ENCODE measurements at places on chromosomes 7 and 10.
A peak's percentile ranks its signal among the peaks of the same experiment; 100 is the strongest.

GRCh38 chr10:96999337-96999736 lies 167.2 kb downstream of the LCOR start:
- no peak for DNase-seq

DNA sequence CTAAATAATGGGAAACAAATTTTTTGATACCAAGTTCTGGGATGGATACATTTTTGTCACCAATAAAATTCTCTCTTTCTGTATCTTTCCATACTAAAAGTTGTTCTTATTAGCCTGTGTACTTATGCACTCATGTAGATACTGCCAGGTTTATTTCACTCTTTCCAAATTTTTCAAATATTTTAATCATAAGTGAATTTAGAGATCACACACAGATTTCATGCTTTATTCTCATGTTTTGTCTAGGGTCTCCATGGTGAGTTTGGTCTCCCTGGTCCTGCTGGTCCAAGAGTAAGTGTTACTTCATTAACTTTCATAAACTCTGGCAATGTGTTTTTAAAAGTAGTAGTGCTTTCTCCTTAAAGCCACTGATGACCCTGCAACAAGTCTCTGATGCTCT lies 20.3 kb downstream of the COL1A2 start:
- DNase-seq, result no peak

- DNase-seq, result no peak
These were observed 53.6 kb downstream of the PARD3 start for GRCh38 chr10:34761453-34761852.

GRCh38 chr7:52826515-52827265 lies 208.7 kb upstream of the POM121L12 start:
- DNase-seq, result no peak

DNA sequence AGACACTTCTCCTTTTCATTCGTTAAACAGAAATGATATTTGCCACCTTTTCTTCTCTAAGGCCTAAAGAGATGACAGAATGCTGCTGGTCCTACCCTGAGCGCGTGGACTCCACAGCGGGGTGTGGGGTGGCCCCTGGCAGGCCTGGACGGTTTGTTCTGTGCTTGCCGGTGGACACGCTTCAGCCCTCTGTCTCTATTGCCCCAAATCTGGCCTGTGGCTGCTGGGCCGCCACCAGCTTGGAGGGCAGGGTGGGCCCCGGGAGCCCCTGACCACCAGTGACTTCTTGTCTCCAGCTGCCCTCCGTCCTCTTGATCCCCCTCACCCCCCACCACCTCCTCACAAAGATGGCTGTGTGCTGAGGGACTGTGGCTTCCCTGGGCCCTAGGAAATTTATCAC lies 5.7 kb downstream of the CHST3 start:
- no peak for DNase-seq

GRCh38 chr10:110834629-110835301 lies 37.0 kb upstream of the PDCD4 start:
- no peak for DNase-seq

GRCh38 chr7:11473807-11474424 lies 358.1 kb downstream of the THSD7A start:
- DNase-seq, result no peak

DNA sequence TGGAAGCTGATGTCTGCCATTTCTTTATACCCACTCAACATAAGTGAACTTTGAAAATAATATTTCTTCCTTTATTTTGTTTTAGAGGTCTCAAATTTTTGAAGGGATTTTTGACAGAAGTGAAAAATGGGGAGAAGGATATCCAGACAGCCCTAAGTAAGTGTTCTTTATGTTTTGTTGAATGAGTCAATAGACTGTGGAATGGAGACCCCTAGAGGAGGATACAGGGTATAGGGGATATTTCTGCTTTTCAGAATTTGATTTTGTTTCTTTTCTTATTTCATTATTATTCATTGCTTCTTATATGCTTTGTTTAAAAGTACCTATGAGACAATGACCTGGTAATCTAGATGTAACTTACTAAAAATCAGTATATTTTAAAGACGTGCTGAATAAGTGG lies 34.4 kb downstream of the PLEKHA8 start:
- no peak for DNase-seq

DNA sequence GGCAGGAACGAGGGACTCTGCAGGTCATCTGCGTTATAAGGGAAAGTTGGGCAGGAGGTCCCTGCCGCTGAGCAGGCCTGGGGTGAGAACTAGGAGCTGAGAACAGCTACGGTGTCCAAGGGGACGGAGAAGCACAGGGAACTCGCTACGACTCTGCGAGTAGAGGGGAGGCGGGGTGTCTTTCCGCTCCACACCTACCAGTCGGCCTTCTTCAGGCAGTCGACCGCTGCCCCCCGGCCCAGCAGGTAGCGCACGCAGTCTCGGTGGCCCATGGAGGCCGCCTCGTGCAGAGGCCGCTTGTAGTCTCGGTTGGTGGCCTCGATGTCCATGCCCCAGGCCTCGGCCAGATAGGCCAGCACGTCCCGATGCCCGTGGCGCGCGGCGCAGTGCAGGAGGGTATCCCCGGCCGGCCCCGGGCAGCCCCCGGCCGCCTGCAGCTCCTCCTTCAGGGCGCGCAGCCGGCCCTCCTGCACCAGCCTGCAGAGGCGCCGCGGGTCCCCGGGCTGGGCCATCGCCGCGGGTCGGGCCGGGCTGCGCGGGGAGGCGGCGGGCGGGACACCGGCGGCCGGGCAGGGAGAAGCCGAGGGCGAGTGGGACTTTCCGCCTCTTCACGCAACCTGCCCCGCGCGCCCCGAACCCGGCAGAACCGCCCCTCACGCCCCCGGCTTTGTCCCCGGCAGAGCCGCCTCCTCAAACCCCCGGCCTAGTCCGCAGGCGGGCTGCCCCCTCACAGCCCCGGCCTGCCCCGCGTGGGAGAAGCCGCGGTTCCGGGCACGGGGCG lies 660 bp downstream of the ANKRD16 start:
- DNase-seq, result peak; percentile 15

DNA sequence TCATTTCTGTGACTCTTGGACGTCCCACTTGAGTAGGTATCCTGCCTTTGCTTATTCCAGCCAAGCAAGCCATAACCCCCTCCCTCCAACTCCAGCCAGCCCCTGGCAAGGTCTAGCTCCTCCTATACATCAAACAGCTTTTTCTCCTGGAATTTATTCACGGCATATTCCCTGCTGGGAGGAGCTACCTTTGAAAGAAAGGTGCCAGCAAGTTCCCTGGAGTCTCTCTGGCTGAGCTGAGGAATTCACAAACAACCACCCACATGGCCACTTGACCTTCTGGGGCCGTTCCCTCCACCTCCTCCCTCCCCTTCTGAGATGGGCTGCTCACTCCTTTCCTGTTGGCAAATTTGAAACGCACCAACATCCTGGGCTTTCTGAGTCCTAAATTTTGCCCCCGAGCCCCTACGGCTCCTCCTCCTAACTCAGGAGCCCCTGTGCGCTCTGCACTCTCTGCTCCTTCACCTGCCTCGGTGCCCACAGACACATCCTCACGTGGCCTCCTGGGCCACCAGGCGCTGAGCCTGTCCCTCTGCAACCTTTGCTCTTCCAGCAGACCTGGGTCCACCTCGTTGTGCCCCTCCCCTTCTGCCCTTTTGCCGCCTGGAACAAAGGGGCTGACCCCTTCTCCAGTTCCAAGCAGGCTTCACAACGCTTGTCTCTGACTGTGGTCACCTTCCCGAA lies 48.0 kb downstream of the HSPA12A start:
- no peak for DNase-seq

DNA sequence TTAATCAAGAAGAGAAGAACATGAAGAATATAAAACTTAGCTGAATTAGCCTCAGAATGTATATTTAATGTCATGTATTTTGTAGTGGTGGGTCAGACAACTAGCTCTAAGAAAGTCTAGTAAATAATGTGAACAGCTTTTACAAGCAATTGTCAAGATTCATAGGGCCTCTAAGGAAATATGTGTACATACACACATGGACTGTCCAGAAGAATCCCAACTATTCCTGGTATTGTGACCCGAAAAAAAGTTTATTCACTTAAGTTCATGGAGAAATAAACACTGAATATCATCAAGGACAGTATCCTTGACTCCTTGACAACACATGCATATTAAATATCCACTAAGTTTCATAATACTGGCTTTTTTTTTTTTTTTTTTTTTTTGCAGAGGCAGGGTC lies 11.4 kb upstream of the TWIST1 start:
- DNase-seq, result no peak

DNA sequence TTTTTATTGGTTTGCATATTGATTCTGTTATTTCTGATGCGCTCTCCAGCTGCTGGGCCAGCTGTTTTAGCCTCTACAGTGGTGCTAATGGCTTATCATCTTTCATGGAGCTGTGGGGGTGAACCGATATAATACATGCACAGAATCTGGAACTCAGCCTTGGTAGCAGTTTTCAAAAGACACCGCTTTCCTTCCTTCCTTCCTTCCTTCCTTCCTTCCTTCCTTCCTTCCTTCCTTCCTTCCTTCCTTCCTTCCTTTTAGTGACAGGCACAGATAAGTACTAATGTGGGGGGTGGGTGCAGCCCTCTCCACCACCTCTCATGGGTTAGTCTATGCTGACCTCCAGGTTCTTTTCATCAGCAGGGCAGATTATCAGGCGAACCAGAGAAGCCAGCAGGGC lies 31.9 kb upstream of the C10orf53 start:
- DNase-seq, result no peak

- DNase-seq, result no peak
These were observed 214.9 kb downstream of the JAZF1 start for GRCh38 chr7:27965650-27966049.

GRCh38 chr7:29754874-29755490 lies 51.3 kb upstream of the WIPF3 start:
- no peak for DNase-seq

DNA sequence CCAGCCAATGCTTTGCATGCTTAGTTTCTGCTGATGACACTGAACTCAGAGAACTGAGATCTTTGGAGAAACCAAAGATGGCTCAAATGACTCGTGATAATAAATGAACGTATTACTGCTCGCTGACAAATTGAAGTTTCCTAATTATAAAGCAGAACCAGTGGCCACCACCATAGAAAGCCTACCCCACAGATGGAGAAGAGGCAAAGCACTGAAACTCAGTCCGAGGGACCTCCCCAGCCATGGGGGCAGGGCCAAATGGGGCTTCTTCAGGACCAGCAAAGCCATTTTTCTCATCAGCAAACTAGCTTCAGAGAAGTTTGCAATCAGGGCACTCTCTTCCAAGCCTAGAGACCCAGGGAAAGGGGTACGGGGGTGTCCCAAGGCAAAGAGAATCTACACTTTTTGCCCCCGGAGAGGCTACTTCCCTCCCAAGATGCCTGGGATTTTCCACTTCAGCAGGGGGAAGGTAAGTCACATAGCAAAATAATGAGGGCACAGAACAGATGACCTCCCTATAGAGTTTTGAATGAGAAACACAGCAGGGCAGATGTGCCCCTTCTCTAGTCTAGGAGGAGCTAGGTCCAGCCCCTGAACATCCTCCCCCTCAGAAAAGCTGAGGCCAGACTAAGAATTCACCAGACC lies 4.3 kb upstream of the IL6 start:
- DNase-seq, result no peak

GRCh38 chr10:104274762-104275721 lies 6.1 kb downstream of the GSTO2 start:
- no peak for DNase-seq

DNA sequence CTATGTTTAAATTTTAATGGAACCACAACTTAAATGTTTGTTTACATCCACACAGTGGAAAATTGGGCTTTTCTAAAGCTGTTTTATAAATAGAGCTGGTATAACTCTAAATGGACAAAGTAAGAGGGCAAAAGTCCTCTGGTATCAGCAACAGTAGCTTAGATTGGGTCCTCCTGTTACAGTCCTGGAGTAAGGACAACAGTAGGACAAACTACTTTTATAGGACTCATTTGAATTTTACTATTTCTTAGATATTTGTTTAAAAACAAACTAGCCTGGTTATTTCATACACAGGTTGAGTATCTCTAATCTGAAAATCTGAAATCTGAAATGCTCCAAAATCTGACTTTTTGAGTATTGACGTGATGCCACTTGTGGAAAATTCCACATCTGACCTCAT lies 8.4 kb downstream of the VCL start:
- DNase-seq, result no peak

DNA sequence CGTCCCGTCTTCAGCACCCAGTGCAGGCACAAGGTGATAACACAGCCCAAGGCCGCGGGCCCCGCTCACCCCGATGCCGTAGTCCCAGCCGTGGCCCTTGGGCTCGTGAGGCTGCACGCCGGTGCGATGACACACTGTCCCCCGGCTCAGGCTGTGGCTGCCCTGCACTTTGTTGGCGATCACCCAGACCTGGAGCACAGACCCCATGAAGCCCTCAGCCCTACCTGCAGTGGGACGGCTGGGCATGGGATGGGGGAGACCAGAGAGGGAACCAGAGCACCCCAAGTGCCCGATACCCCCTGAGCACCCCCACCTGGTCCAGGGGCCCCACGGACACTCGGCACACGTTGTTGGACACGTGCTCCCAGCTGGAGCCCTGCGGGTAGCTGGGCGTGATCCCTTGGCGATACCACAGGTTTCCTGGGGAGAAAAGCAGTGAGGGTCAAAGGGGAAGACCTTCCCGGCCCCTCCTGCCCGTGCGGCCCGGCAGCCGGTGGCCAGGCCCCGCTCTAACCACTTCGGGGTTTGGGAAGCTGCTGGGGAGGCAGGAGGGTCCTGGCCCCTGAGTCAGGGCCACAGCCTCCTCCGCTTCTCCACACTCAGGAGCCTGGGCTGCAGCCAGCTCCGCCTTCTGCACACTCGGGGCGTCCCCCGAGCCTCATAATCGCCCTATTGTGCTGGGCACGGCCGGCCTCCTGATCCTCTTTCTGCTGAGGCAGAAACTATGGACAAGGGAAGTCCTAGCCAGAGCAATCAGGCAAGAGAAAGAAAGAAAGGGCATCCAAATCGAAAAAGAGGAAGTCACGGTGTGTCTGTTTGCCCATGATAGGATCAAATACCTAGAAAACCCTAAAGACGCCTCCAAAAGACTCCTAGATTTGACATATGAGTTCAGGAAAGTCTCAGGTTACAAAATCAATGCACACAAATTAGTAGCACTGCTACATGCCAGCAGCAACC lies 6.7 kb downstream of the BHLHA15 start:
- no peak for DNase-seq
